SK-N-DZ (cell line): ENCODE measurements at places on chromosomes 2 and 18.

DNA sequence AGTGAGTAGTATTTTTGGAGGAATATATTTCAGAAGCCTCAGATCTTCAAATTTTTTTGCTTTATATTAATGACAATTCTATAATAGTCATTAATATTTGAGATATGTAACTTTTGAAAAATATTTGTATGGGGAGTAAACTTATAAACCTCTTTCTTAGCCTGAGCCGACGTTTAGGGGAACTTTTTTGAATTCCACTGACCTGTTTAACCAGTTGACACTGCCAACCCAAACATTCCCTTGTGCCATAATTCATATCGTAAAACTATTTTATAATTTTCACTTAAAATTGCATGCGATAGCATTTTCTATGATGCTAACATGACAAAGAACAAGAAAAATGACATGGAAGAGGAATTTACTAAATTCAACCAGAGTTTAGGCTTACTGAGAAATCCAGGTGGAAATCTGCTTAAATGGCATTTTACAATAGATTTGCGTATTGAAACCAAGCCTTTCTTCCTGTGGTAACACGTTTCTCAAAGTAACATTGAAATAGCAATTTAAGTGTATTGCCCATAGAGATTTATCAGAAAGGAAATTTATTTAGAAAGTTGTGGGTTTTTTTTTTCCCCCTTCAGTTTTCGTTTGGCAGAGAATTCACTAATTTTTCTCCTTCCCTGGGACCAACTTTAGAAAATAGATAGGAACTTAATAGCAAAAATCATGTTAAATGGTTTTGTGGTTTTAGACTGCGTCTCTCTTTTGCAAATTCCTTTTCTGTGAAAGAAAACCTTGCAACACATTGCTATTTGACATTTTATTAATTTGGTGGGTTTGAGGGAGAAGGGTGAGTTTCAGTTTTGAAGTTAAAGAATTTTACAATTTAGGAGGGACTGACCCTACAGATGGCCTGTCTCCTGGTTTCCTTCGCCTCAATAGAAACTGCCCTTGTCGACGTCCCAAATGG lies 77.4 kb downstream of the TANC1 start:
- DNase-seq, result no peak

GRCh38 chr18:39513186-39513585 lies 1947.6 kb upstream of the CELF4 start:
- DNase-seq, result no peak

DNA sequence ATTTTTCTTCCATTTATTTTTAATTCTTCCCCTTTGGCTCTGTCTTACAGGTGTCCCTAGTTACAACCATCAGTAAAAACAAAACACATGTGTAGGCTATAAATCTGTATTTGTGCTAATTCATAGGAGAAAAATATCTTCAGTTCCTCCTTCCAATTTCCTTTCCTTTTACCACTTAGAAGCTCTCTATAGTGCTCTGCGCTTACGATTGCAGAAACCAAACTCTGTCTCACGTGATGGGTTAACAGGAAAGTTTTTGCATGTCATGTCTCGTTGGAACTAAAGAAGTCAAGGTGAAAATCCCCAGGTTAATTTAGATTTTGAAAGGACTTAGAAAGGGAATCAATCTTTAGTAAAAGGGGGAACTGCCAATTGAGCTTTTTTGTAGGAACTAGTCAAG lies 1390.5 kb upstream of the ZEB2 start:
- no peak for DNase-seq

- DNase-seq, result peak; percentile 50
Measured at GRCh38 chr18:46416706-46417638, 240.0 kb downstream of the LOXHD1 start.

DNA sequence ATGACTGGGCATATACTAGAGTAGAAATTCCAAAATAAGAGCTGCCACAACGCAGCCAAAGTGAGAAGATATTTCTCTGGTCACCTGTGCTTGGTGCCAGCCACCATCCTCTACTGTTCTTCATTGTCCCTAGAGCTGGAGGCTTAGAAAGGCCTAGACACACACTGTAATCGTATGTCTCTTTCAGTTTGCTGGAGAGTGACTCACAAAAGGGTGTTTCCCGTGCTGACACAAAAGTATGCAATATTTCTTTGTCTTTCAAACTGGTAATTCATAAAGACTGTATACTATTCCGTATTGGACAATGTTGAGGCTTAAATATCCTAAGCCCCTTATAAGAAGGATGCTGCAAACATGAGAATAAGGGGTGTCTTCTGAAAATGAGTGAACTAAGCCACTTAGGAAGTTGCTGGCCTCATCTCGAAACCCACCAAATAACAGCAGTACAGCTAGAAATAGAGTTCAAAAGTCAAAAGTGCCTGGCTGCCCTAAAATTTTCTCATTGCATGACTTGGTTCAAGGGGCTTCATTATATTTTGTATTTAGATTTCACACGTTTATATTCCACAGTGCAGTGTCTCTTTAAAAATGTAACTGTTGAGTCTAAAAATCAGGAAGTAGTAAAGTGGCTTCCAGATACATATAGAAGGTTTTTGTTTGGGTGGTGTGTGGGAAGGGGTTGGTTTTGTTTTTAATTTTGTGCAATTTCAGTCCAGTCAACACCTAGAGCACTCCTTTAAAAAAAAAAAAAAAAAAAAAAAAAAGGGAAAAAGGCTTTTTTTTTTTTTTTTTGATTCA lies 601.1 kb downstream of the ARHGAP15 start:
- DNase-seq, result no peak

DNA sequence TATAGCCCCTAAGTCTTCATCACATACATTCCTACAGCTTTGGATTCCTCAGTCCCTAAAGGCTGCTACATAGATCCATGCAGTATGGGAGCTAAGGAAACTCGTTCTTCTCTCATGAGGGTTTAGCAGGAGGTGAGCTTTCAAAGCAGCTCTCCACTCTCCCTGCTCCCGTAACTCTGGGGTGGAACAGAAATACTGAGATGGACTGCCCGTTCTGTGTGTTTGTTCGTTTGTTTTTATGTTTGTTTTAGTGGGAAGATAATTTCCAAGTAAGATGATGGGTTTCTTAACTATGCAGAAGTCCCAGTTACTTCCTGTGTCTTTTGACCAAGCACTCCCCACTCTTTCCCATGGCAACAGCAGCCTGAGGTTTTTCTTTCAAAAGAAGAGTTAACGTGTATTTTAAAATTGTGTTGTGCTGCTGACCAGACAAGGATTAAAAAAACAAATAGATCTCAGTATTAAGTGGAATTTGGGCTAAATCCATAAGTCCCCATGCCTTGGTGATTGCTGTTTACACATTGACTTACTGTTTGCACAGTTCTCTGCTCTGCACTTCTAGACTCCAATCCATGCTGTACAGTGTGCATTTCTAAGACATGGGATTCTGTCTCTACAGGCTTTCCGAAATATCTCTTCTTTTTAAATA lies 156.4 kb upstream of the SH3BP4 start:
- DNase-seq, result no peak

GRCh38 chr2:50529600-50530218 lies 502.2 kb downstream of the NRXN1 start:
- peak; percentile 23 for DNase-seq

GRCh38 chr2:174693344-174693743 lies 70.9 kb downstream of the CHRNA1 start:
- DNase-seq, result no peak

DNA sequence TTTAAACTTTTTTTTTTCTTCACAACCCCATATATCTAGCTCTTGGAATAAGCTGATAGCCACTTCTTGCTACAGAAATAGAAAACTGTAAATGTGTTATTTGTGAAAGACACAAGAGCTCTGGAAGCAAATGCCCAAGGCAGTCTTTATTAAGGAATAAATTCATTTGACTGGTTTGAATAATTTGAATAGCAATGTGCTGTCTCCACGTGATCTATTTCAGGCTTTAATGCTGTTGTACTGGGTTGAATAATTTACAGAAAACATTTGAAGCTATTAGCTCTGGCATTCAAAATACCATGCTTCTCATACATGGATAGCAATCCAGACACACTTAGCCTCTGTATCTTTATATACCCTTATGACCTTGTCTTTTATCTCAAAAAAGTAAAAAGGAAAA lies 366.7 kb upstream of the KCNJ3 start:
- no peak for DNase-seq
